RWPE1 (cell line): ENCODE measurements at places on chromosomes 12 and 14.

- peak; percentile 78 for DNase-seq
Observed at GRCh38 chr12:121799156-121799841, 4.5 kb upstream of the SETD1B start.

DNA sequence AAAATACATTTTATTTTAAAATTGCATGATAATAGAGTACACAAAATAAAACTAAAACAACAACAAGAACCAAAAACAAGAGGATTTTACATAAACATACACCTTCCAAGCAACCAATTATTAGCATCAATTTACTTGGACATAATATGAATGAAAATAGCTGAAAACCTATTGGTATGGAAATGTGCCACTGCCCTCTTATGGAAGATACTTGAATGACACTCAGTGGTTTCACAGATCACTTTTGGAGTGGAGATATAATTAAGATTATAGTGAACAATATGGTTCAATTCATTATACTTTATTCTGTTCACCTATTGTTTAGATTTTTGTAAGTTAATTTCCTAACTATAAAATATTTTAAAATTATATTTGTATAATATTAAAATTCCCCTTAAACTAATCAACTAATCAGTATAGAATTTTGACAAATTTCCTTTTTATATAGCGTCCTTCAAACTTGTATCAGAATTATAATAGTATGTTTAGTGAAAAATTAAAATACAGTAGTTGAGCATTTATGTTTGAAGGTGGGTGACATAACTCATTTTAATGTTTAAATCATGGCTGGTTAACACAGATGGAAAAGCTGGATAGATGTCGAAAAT lies 70.1 kb downstream of the SLC6A15 start:
- DNase-seq = peak; percentile 45

- no peak for DNase-seq
Observed at GRCh38 chr14:94961386-94962165, 191.7 kb upstream of the GSC start.

GRCh38 chr14:32703183-32703621 lies 235.5 kb upstream of the NPAS3 start:
- no peak for DNase-seq

DNA sequence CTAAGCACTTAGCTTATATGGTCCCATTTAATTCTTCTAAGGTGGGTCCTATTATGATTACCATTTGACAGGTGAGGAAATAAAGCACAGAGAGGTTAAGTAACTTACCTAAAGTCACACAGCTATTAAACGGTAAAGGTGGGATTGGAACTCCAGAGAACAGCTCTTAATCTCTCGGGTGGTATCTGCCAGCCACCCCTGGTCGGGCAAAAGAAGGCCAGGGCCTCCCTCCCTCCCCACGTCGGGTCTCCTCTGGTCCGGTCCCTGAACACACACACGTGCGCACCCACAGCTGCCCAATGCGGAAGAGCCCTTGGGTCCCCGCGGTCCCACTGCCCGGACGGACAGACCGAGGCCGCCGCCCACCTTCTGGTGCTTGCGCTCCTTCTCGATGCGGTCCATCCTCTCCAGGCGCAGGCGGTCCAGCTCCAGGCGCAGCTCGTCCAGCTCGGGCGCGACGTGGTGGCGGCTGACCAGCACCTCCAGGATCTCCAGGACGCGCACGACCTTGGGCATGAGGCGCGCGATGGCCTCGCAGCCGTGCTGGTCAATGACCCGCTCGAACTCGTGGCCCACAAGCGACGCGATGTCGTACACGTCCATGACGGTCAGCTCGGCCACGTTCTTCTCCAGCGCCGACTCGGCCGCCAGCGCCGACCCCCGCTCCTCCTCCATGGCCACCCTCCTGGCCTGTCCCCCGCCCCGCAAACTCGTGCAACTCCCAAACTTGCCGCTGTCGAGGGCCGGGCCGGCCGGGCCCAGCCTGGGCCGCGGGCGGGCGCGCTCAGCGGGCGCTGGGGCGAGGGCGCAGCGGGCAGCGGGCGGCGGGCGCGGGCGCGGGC lies 490 bp downstream of the RILPL1 start:
- no peak for DNase-seq
